ENCODE measurements at places on chromosomes 6 and 20. TPM values are rescaled to one million over a fixed set of nuclear protein-coding genes. Genes with fewer than 3 reads are reported as not detected.

DNA sequence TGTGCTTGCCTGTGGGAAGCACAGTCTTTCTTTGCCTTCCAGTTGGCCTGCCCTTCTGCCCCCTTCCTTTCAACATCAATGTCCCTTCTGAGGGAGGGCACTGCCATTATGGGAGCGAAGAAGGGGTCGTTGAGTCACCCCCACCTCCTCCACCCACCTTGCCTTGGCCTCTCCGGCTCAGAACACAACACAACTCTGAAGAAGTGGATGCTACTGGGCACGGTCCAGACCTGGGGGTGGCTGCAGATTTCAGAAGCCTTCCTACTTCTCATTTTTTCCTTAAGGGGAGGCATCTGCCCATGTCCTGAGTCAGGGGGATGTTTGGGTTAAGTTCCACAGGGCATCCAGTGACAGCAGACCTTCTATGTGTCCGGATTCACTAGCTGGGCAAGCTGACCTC lies 72.1 kb downstream of the GFOD1 start:
- no peak for DNase-seq

Gene NRN1
- 0.61 TPM for polyA plus RNA-seq

DNA sequence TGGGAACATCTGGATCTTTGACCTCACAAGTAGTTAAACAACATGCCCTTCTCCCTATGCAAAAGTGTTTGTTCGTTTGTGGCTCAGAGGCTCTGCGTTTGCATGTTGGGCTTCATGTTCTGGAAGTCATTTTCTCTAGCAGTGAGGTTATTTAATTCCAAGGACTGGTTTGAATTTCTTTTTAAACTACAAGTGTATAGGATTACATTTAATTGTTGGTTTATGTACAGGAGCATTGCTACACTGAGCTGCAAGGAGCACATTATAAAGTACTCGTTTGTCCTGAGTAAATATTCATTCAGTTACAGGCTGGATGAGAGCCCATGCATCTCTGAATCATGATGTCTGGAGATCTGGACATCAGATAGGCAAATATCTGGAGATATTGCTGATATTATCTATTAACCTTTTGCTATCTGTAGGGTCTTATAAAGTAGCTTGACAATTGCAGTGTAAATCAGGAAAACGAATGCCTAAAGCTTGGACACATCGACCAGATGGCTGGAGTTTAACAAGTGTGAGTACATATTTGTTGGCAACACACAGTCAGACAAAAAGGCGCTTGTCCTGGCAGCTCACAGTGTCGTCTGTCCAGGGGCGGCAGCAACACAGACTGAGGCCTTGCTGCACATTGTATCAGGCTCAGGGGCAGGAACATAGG lies 84.6 kb downstream of the PDE7B start:
- DNase-seq, result no peak

GRCh38 chr6:104955927-104956730 lies 778 bp upstream of the LIN28B start:
- DNase-seq, result no peak

DNA sequence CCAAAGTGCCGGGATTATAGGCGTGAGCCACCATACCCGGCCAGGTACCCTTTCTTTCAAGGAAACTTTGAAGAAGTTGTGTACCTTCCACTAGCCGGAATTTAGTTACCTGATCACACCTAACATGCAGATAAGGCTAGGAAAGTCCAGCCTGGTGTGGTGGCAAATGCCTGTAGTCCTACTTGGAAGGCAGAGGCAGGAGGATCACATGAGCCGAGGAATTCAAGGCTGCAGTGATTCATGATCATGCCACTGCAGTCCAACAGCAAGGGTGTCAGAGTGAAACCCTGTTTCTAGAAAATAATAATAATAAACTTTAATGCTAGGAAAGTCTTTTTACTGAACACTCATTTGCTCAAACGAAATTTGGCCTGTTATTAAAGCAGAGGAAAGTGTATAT lies 21.0 kb downstream of the NFYA start:
- no peak for DNase-seq

Gene GGTLC1
- not detected for polyA plus RNA-seq

GRCh38 chr6:72653026-72653425 lies 31.2 kb downstream of the KCNQ5 start:
- no peak for DNase-seq

GRCh38 chr6:125151700-125152099 lies 1.9 kb upstream of the TPD52L1 start:
- DNase-seq, result no peak
